ENCODE measurements at places on chromosomes 3 and 15.
A peak's percentile ranks its signal among the peaks of the same experiment; 100 is the strongest.

- no peak for DNase-seq
These were observed 73.7 kb upstream of the PROK2 start for GRCh38 chr3:71858503-71859122.

- DNase-seq: peak; percentile 60
These were observed 401 bp downstream of the SEC11A start for GRCh38 chr15:84715441-84716035.

DNA sequence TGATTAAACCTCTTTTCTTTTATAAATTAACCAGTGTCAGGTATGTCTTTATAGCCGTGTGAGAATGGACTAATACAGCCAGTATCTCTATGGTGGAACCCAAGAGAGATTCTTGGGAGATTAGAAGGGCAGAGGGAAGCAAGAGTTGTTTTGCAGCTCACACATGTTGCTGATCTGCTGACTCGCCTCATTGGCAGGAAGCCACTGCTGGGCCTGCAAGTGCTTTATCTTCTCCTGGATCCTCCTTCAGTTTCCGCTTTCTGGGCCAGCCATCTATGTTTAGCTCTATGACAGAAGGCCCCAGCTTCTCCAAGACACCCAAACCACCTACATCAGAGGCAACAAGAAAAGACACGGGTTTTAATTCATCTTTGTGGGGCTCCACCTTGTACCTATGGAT, 23.4 kb upstream of the GALNT15 start:
- DNase-seq: peak; percentile 74

GRCh38 chr3:57184526-57184925, 15.3 kb downstream of the HESX1 start:
- DNase-seq: peak; percentile 22

DNA sequence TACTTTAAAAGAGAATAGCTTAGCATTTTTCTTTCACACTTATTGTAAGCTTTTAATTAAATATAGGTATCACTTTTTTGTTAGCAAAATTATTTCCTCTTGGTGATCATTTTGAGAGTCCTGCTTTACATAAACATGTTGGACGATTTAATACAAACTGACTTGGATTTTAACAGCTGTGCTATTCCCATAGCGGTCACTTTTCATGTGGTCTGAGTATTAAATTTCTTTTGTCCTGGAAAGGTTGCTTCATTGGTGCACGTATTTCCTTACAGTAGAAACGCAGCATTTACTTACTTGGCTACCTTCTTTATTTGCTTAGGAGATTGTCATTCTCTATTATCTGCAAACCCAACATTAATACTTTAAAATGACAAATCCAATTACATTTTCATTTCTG, 109.4 kb downstream of the ATG7 start:
- no peak for DNase-seq

DNA sequence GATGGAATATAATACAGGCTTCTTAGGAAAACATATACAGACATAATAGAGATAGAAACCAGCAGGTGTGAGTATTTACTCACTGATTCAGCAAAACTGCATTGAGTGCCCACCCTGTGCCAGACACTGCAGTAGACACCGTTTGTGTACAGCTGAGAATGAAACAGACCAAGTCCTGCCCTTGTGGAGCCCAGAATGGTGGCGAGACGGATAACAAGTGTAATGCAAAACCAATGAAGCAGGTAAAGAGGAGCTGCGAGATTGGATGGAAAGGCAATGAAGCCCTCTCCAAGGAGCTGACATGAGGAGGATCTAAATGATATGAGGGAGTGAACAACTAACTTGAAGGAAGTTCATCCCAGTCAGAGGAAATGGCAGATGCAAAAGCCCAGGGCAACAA, 256.4 kb downstream of the MEX3B start:
- DNase-seq: no peak

DNA sequence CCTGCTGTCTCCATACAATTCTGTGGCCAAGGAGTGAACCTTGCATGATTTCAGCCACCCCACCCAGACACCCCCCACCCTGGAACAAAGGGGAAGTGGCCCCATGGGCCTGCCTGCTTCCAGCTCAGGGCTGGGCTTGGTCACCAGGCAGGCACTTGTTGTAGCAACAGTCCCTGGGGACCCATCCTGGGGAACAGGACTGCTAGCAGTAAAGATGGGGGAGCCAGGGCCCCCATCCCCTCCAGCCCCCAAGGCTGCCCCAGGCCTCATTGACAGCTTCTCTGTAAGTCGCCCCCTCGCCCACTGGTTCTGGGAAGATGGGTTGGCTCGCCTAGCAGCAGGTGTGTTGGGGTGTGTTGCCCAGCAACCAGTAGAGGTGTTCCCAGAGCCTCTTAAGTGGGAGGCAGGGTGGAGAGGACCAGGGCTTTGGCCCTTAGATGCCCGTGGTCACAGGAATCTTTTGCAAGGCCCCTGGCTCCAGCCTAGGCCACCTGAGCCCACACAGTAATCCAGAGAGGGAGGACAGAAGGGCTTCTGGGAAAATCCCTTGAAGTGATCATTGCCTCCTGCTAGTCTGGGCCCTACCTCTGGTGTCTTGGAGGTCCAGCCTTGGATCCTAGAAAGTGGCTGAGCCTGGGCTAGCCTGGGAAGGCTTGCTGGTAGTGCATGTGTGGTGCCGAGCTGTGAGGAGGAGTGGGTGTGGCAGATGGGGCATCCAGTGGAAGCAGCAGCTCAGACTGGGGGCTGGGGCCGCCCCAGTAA, 48.9 kb downstream of the CYP11A1 start:
- DNase-seq: peak; percentile 50

GRCh38 chr3:126100634-126101301, 16.8 kb upstream of the SLC41A3 start:
- peak; percentile 61 for DNase-seq

DNA sequence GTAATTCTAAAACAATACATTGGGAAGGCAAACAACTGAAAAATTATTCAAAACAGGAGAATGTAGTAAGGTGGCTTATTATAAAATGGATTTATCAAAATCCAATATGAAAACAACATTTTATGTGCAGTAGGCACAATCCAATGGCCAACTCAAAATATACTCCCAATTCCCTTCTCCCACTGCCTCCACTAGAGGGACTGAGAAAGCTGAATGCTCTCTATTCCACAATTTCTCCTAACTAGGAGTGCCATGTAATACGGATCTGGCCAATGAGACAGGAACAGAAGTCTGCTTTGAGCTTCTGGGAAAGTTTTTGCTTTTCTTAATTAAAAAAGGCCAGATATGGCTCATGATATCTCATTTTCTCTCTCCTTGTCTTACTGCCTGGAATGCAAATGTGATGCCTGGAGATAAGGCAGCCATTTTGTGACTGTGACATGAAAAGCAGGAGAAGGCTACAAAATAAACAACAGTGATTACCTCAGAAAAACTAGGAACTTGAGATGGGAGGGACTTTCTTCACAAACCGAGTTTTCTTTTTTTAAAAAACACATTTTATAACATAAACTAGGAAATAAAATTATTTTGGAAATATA, 18.8 kb upstream of the VGLL4 start:
- DNase-seq: peak; percentile 23

- no peak for DNase-seq
These were observed 91.1 kb upstream of the ATP11B start for GRCh38 chr3:182702216-182702615.

GRCh38 chr3:35338186-35338585, 301.1 kb upstream of the ARPP21 start:
- no peak for DNase-seq

GRCh38 chr3:129764090-129764489, 129.4 kb downstream of the TMCC1 start:
- DNase-seq: no peak

- peak; percentile 76 for DNase-seq
These were observed 256.2 kb upstream of the IL12A start for GRCh38 chr3:159732172-159733111.

GRCh38 chr15:48090115-48090514, 30.7 kb upstream of the SLC24A5 start:
- peak; percentile 28 for DNase-seq

- no peak for DNase-seq
These were observed 81.9 kb upstream of the HES1 start for GRCh38 chr3:194054016-194054415.

DNA sequence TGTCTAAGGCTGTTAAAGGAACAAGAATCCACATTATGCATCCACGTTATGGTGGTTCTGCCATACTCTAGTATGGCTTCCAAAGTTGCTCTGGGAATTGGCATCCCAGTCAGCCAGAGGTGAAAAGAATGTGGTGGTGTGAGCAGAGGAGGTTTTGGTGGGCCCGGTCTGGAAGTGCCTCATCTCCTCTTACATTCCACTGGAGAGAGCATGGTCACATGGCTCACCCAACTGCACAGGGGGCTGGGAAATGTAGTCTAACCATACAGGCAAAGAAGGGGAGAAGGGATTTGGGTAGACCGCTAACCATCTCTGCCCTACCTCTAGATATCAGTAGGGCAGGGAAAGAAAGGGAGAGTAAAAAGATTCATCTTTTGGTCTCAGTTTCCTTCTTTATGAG, 3.2 kb upstream of the HEG1 start:
- DNase-seq: no peak

DNA sequence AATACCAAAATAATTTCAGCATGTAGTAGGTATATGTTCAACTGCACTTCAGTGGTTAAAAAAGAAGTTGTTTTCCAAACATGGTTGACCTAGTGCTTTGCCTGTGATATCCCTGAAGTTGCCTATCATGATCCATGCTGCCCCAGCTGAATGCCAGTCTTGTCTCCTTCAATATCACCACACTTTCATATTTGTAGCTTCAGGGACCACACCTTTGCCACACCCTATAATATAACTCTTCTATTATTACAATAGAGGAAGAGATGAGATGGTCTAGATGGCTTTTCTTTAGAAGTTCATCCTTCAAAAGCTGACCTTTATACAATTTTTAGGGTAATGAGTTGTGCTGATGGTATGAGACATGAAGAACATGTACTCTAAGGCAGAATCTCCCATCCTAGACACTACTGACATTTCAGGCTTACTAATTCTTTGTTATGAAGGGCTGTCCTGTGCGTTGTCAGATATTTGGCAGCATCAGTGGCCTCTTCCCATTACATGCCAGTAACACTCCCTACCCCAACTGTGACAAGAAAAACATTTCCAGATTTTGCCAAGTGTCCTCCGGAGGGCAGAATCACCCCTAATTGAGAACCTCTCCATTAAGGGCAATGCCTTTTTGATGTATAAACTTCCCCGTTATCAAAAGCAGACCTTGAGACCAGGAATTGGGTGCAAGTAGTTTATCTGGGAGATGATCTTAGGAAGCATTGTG, 76.2 kb upstream of the PLCL2 start:
- DNase-seq: no peak

DNA sequence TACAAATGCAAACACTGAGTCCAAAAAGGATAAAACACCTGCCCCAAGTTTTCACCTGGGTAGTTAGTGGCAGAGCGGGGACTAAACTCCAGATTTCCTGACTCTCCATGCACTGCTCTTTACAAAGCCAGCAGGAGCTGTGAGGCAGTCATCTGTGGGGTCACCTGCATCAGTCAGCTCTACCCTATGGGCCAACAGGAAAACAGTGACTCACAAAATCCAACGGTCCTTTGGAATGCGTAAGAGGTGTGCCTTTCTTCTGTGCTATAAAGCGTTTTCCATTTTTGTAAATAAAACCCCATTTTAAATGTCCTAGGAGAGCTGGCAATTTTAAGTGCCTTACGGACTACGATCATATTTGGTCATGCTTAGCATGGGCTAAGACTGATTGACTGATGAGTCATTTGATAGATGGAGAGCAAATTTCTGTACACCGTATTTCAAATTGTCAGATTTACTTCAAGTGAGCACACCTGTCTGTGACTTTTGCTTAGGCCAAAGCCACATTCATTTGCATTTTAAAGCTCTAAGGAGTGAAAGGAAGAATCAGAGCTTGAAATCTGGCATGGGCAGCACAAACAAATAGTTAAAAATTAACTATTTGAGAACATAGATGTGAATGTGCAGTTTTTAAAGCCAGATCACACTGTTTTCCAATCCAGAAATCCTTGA, 4.4 kb upstream of the COL8A1 start:
- DNase-seq: no peak

- no peak for DNase-seq
These were observed 98.9 kb upstream of the PFN2 start for GRCh38 chr3:150069633-150070032.

- DNase-seq: no peak
These were observed at the start of gene MYRIP for GRCh38 chr3:39809181-39809994. TSS of gene MYRIP (plus strand) at chr3:39809609. CDS start at chr3:39900817, 91,208 bp downstream.

GRCh38 chr3:66253790-66254620, 33.2 kb downstream of the SLC25A26 start:
- DNase-seq: peak; percentile 48

GRCh38 chr3:53604232-53604631, 109.8 kb downstream of the CACNA1D start:
- no peak for DNase-seq

GRCh38 chr3:186166491-186167288, 57.8 kb upstream of the ETV5 start:
- no peak for DNase-seq

DNA sequence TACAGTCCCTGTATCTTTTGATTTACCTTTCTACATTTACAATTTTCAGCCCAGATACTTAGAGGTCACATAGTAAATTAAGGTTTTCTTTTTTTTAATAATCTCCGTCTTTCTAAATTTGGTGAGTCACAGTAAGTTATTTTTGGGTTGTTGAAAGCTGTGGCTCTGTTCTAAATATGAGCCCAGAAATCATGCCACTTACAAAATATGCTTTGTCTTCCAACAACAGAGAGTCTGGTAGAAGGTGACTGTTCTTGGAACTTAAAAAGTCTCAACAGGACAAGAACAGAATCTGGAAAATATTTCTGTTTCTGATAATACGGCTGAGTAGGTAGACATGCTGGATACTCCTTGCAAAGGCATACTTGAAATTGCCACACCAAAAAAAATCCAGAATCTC, 16.0 kb downstream of the GOLGA8S start:
- DNase-seq: no peak

GRCh38 chr3:142645236-142645793, 49.1 kb downstream of the PLS1 start:
- peak; percentile 44 for DNase-seq

DNA sequence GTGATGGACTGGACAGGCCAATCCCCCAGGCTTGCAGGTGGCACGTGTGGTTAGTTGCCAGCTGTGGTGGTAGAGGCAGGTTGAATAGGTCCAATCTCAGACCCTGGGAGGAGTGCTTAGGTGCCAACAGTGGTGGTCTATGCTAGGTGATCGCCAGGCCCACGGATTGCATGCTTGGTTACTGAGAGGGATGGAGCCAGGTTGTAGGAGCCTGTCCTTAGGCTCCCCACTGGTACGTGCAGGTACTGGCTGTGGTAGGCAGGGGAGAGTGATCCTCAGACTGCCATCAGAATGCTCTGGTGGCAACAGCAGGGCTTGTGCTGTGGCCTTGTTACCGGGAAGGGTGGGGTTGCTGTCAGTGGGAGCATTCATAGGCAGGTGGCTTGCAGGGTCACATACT, 44.7 kb downstream of the NCK1 start:
- DNase-seq: no peak

- no peak for DNase-seq
These were observed 79.8 kb downstream of the RBPMS2 start for GRCh38 chr15:64695561-64695992.

- no peak for DNase-seq
These were observed 158.8 kb upstream of the GPR149 start for GRCh38 chr3:154588831-154589230.

GRCh38 chr15:40785814-40786213, 16.0 kb downstream of the C15orf62 start:
- DNase-seq: no peak

- no peak for DNase-seq
These were observed 60.0 kb upstream of the SYN2 start for GRCh38 chr3:11944052-11944673.

Measured in mesenchymal stem cell (in vitro differentiated cells and primary cell).